ENCODE measurements at places on chromosomes 13 and 19.

DNA sequence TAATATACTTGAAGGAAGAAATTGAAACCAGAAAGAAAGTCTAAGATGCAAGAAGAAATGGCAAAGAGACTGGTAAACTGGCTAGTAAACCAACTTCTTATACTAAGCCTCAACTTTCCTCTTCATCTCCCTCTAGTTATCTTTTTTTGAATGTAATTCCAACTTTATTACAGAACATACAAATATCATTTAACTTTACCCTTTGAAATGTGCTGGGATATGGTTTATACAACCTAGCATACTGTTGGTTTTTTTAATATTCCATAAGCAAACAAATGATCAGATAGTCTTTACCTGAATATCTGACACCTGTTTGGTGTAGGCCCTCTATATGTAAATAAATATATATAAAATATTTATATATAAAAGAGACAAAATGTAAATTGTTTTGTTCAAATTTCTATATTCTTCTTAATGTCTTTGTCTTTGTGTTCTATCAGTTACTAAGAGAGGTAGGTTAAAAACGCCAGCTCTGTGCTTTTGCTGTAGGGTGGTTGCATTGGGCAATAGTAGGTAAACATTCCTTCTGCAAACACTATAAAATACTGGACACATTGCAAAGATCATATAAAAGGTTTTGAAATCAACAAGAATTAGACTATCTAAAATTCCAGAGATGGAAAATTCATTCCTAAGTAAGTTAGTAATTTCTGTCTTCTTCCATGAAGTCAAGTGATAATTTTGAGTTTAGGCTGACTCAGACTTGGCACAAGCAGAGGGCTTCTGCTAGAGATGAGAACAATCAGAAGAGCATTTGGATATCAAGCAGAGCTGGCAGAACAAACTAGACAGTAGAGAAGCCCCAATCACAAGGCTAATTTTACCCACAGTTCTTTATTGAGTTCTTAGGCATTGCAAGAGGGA is 383.3 kb downstream of the RFC3 start:
- no peak for DNase-seq

- DNase-seq, result no peak
Measured at GRCh38 chr13:111957913-111958450, 109.0 kb upstream of the SOX1 start.

DNA sequence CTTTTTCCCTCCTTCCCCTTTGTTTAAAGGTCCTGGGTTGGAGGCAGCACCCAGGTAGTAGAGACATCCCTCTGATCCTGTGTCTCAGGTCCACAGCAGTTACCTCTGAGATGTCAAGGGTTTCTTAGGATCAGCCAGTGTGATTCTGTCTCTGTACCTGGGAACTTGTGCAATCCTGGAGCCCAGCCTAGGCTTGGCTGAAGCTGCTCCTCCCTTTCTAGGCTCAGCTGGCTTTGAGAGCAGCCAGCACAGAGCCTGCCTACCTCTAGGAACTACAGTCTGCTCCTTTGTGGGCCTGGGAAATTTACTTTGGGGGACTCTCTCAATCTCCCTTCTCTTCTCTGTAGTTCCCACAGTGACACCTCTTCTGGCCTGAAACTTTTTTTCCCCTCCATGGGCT is 171.6 kb downstream of the MTUS2 start:
- no peak for DNase-seq

- DNase-seq, result no peak
Measured at GRCh38 chr19:10699650-10700335, 1.4 kb upstream of the QTRT1 start.

GRCh38 chr19:18712981-18713380 is 29.5 kb downstream of the CRTC1 start:
- no peak for DNase-seq

- DNase-seq, result no peak
Measured at GRCh38 chr13:29175250-29175873, 355.2 kb downstream of the MTUS2 start.

DNA sequence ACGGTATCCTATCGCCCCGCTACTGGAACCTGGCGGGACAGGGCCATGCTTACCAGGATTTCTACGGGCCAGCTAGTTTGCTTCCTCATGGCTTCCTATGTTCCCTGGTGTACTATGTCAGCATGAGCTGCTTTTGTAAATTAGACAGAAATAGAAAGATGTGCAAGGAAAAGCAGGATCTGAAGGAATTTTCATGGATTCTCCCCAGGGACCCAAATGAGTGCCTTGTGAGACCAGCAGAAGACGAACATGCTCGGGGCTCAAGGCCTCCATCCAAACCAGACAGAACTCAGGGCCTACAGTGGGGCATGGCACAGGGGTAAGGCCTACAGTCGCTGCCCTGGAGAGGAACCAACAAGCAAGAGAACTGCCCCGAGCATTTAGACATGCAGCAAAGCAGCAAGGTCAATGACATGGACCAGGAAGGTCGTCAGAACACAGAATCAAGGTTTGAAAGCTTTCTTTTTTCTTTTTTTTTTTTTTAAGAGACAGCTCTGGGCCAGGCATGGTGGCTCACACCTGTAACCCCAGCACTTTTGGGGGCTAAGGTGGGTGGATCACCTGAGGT is 17.3 kb downstream of the EPS15L1 start:
- DNase-seq, result no peak

- DNase-seq, result no peak
Measured at GRCh38 chr19:4511300-4512054, 6.8 kb downstream of the PLIN4 start.

- DNase-seq, result no peak
Measured at GRCh38 chr19:4606921-4607678, 32.2 kb upstream of the TNFAIP8L1 start.

DNA sequence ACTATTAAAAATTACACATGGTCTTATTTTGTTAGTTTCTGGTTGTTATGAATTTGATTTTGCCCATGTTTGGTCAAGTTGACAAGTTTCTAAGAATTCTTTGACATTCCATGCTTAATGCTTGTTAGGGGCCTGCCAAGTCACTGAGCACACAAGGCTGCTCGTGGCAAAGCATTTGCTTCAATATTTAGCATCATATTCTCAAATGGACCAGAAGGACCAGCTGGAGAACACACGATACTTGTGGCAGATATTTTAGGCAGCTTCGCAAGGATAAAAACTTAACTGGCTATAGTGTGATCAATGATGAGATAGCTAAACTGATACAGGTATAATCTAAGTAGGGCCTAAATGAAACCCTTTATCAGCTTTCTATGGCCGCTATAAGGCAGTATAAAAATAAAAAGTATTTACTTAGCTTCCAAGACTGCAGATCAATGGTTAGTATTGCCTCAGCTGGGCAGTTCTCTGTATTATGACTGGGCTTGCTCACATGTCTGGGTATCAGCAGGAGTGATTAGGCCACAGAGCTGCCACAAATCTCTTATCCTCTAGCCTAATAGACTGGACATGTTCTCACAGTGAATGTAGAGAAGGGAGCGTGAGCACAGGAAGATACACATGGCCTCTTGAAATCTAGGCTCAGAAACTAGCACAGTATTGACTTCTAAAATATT is 155.9 kb upstream of the SPRY2 start:
- no peak for DNase-seq

DNA sequence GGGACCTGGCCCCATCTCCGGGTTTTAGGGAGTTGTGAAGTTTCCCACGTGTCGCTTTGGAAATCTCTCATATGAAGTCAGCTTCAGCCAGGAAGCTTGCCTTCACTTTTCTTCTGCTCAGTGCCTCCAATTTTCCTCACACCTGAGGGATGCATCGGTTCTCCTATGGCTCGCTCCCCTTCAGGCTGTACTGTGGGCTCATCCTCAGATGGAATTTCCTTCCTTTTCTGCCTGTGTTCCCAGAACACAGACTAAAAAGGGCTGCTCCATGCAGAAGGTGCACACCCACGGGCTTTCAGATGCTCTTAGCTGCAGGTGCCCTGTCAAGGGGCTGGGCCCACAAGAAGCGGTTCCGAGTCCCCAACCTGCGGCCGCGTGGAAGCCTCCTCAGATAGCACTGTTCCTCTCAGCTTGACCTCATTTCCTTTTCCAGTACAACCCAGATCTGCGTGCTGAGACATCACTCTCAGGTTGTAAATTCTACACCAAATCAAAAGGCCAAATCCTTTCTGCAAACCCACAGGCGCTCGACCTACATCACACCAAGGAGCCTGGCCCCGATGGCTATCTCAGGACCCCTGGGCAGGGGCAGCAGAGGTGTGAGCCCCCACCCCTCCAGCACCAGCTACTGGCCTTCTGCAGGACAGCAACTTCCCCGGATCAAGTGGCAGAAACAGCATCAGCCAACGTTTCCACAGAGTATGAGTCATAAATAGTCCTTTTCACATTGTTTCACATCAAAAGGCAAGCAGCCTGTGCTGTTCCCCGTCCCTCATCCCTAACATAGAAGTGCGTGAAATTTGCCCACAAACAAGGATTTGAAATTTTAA is 275.9 kb downstream of the ZNF536 start:
- no peak for DNase-seq

- no peak for DNase-seq
Measured at GRCh38 chr13:97191615-97192014, 30.5 kb upstream of the MBNL2 start.

DNA sequence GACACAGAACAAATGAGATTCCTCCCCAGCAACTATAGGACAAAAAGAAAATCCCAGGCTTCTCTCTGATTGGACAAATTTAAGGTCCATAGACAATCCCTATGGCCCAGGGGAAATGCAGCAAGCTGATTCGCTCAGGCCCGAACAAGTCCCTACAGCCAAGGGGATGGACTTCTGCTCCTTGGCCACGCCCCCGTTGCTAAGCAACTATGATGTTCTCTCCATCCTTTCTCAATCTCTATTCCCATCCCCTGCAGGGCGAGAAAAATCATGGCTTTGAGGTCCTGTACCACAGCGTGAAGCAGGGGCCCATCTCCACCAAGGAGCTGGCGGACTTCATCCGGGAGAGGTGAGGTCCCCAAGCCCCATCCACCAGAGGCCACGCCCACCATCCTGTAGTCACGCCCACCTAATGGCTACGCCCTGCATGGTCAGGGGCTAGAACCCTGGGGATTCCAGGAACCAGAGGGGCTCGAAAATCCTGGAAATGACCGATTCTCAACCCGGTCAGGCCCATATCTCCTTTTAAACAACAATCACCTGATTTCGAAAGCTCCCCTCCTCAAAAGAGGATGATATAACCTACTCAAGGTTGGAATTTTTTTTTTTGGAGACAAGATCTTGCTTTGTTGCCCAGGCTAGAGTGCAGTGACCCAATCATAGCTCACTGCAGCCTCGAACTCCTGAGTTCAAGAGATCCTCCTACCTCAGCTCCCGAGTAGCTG is 11.4 kb downstream of the FCHO1 start:
- no peak for DNase-seq

- no peak for DNase-seq
Measured at GRCh38 chr19:16428372-16429036, 43.3 kb downstream of the EPS15L1 start.

GRCh38 chr13:46304546-46304945 is 82.5 kb downstream of the RUBCNL start:
- no peak for DNase-seq

GRCh38 chr19:55309448-55309847 is 15.7 kb downstream of the TMEM150B start:
- DNase-seq, result no peak

GRCh38 chr13:43278127-43278526 is 254.7 kb downstream of the DNAJC15 start:
- DNase-seq, result no peak
